SK-N-SH (cell line): ENCODE measurements at places on chromosomes 5 and 9.

GRCh38 chr5:180315762-180316212 is 23.9 kb upstream of the MAPK9 start:
- peak; percentile 85 for DNase-seq

DNA sequence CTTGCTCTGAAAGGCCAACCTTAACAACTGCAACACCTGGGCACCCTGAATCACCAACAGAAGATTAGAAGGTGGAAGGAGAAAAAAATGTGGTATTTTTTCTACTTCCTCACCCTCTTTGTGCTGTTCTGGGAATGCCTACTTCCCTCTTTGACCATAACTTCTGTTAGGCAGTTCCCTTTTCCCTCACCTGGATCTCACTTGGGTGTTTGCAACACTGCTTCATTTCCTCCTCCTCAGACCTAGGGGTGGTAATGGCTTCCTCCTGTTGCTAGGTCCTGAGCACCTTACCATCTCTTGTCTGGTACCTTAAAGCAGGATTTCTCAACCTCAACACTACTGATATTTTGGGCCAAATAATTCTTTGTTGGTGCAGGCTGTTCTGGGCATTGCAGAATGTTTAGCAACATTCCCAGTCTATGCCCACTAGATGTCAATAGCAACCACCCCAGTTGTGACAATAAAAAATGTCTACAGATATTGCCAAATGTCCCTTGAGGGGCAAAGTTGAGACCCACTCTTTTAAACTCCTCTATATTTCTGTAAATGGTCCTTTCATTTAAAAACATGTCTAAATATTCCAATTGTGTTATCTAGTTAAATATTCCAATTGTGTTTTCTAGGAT is 300.0 kb upstream of the VLDLR start:
- no peak for DNase-seq

DNA sequence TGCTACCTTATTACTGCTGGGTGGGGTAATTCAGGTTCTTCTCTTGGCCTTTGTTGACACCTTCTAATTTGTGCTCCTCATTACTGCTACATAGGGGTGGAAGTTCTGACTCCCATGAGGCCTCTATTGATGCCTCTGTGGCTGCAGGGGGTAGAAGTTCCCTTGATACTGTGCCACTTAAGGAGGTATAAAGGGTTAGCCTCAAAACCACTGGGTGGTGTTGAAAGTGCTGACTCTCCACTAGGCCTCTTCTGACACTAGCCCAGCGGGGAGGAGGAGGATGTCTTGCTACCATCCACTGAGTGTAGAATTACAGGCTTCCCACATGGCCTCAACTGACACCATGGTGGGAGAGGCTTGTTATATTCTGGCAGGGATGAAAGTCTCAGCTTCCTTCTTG is 36.7 kb upstream of the CCDC112 start:
- no peak for DNase-seq

- DNase-seq: no peak
These were observed 155.8 kb upstream of the APC start for GRCh38 chr5:112581811-112582320.

DNA sequence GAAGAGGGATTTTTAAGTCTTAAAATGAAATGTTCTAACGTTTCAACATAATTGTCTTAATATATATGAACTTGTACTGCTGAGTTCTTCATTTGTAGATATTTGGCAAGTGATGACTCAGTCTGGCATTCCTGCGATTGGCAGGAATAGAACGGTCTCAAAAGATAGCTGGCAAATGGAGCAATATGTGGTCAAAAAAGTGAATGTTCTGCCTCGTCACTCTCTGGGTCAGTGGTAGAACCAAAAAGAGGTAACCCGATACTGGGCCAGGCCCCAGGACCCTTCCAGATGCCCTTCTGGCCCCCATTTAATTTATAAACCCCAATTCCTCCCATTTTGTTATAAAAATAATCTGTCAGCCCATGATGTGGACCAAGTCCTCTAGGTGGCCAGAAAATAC is 39.2 kb downstream of the ZNF366 start:
- no peak for DNase-seq

DNA sequence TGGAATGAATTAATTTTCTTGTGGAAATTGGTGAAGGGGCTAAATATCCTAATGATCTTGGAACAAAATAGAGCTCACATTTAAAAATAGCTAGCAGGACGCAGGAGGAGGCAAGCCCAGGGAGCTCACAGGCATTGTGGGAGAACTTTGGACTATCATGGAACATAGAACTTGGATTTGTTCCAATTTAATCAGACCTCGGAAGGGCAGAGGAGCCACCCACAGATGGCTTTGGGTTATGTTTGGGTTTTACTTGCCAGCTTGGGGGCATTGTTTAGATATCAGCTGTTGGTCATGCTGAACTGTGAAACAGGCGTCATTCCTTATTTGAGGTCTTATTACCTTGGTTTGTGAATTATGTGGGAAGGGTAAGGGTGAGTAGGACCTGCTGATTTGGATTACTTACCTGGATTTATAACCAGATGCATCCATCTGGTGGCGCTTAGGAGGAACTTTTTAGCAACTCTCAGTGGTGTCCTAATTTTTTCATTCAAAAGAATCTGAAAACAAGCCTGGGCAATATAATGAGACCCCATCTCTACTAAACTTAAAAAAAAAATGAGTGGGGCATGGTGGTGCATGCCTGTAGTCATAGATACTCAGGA is 14.1 kb upstream of the PTGR1 start:
- DNase-seq: no peak

GRCh38 chr9:6922124-6922676 is 164.4 kb downstream of the KDM4C start:
- no peak for DNase-seq

DNA sequence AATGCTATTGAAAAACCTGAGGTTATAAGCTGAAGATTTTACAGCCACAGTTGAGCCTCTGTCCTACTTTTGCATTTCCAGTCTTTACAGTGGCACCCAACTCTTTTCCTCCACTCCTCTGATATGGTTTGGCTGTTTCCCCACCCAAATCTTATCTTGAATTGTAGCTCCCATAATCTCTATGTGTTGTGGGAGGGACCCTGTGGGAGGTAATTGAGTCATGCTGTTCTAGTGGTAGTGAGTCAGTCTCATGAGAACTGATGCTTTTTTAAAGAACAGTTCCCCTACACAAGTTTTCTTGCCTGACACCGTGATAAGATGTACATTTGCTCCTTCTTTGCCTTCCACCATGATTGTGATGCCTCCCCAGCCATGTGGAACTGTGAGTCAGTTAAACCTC is 646.1 kb upstream of the SEMA6A start:
- DNase-seq: no peak

DNA sequence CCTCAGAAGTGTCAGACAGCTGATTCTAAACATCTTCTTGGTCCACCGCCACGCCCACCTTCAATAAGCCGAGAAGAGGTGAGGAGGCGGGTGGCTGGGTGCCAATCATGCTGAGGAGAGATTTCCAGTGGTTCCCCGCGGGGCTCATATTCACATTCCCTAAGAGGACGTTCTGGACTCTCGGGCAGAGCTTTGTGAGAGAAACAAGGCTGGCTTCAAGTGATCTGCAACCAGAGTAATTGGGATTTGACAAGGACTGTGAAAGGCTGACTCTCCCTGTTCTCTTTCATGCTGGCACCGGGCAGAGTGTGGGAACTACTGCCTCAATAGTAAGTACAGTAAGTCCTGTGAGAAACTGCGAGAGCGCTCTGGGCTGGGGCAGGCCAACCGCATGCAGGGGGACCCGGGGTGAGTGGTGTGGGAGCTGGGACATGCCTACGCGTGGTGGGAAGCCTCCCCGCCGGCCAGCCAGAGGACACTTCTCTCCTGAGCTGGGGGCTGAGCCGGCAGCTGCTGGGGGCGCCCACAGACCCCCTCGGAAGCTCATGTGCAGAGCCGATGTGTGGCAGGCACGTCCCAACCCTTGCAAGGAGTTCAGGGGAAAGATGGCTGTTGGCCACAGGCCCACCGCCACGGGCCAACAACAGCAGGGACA is 110.9 kb downstream of the LIFR start:
- no peak for DNase-seq

GRCh38 chr5:170107674-170108073 is 2.0 kb downstream of the FOXI1 start:
- DNase-seq: no peak

DNA sequence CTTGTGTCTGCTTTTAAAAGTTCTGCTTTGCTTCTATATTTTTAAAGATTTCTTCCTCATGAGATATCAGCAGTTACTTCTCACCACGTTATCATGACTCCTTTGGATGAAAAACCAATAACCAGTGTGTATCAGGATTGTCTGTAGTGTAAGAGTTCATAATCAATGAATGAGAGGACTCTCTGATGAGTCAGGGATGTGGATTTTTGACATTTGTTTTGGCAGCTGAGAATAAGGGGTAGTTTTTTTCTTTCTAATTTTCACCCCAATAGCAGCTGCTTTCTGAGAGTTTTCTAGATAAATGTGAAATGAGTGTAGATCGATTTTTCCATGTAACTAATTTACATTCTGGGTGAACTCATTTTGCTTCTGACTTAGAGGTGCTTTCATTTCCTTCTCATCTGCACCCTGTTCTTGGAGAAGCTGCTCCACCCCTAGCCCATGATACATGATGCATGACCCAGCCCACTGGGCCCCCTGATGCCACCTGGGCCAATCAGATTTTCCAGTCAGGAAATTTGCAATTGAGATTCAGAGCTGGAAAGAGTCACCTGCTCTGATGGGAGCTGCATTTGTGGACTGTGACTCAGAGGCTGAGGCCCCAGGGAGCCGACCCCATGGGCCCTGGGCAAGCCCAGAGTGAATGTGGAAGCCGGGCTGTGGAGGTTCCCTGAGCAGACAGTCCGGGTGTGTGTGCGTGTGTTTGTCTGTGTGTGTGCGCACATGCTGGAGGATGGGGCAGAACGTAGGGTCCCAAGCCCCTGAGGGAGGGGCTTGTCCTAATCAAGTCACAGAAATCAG is 159.3 kb downstream of the RGS3 start:
- no peak for DNase-seq

DNA sequence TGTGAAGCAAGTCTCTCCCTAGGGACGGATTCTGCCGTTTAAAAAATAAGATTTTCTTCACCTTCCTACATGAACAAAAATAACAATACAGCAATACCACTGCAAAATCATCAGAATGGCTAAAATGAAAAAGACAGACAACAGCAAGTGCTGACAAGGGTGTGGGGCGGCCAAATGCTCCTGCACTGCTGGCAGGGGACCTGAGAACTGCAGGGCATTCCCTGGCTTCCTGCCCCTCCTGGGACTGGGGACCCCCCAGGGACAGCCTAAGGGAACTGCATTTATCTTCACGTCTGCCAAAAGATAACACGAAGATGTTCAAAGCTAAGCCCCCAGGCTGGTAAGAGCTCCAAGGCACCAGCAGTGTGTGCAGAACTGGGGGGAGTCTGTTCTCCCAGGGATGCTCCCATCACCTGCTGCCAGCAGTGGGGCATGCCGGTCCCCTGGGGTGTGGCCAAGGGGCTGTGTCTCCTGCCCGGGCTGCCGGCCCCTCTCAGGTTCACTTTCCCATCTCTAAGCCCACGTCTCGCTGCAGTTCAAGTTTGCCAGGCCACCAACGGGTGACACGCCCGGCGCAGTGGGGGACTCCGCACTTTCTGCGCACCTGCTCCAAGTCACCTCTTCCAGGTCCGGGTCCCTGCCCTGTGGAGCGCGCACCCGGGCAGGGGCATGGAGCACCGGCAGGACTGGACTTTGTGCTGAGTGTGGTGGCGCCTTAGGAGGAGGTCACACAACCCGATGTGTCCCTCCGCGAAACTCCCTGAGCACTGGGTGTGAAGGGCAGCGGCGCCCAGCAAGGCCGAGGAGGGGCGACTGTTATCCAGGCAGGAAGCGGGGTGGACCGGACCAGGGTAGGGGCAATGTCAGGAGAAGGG is 4.5 kb upstream of the EGFL7 start:
- no peak for DNase-seq

DNA sequence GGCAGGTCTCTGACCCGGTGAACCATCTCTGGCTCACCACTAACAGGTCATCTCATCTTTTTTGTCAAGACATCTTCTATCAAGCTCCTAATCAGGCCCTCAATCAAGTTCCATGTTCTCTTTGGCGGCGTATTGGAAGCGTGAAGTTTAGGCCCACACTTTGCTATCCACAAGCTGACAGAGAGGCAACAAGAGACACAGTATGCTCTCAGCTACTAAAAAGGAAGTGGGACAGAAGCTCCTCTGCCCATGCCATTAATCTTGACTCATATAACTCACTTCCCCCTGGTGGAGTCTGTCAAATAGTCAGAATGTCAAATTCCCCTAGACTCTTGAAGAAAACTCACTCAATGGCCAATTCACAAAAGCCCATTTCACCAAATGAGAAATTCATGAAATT is 77.6 kb upstream of the TMC1 start:
- DNase-seq: no peak
